ENCODE measurements at places on chromosomes 16 and 17.

DNA sequence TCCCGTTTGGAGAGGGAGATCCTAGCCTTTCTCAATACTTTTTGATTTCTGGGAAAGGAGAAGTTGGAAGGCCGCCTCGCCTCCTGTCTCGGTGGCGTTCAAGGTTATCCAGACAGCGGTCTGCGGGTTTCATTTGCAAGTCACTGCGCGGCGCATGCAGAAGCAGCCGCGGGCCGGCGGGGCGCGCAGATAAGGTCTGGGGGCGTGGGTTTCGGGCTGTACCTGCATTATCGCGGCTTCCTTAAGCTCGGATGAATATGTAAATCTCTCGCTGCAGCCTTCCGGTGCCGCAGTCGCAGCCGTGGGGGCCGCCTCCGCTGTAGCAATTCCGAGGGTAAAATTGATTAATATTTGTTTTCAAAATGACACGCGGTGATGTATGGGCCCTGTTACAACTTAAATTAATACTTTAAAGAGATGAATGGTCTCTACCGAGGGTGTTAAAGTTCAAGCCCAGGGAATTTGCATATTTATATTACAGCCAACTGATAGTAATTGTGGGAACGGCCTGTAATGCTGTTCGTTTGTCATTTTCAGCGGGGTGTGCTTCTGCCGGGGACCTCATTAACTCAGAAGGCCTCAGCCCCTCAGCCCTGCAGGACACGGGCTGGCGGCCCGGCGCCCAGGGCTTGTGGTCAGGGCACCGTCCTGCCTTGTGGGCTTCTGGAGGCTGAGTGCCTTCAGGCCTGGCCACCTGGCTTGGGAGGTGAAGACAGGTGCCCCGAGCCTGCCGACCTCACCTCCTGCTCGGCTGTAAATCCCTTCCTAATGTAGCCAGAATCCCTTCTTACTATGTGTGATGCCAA, 99.4 kb downstream of the CYLD start:
- DNase-seq: peak; percentile 31

DNA sequence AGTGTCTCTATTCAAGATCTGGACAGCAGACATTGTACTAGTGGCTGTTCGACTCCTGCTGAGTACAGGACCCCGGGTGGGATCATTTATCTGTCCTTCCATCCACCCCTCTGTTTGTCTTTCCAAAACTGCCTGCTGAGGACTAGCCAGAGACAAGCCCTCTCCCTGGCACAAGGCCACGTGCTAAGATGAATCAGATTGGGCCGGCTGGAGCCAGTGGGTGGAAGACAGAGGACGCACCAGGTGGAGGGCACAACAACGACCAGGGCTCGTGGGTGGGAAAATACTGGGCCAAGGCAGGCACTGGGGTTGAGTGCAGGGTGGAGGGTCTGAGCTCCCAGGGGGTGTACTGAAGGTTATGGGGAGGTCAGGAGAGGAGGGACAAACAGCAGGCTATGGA, 1.4 kb upstream of the CA7 start:
- no peak for DNase-seq

GRCh38 chr17:29732613-29733012, 109.9 kb upstream of the CORO6 start:
- no peak for DNase-seq

DNA sequence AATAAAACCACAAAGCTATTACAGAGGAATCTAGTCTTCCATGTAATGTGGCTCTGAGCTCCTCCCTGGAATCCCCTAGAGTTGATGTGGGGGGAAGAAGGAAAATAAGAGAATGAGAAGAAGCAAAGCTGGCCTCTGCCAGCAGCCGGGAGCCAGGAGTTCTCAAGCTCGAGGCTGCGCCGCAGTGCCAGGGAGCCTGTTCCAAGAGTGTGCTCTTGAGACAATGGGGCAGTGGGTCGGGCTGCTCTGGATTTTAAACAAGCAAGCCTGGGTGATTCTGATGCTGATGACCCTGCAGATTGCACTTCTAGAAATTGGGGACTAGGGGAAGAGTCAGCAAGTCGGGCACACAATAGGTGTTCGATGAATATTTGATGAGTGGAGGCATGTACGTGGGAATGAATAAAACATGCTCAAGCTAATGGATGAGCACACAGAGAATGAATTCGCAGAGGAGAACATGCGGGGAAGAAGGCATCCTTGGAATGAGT, 119.9 kb downstream of the CMIP start:
- DNase-seq: no peak

- DNase-seq: no peak
Measured at GRCh38 chr17:65334406-65334805, 197.2 kb downstream of the RGS9 start.

- DNase-seq: no peak
Measured at GRCh38 chr17:45575126-45575885, 84.8 kb upstream of the PLEKHM1 start.

DNA sequence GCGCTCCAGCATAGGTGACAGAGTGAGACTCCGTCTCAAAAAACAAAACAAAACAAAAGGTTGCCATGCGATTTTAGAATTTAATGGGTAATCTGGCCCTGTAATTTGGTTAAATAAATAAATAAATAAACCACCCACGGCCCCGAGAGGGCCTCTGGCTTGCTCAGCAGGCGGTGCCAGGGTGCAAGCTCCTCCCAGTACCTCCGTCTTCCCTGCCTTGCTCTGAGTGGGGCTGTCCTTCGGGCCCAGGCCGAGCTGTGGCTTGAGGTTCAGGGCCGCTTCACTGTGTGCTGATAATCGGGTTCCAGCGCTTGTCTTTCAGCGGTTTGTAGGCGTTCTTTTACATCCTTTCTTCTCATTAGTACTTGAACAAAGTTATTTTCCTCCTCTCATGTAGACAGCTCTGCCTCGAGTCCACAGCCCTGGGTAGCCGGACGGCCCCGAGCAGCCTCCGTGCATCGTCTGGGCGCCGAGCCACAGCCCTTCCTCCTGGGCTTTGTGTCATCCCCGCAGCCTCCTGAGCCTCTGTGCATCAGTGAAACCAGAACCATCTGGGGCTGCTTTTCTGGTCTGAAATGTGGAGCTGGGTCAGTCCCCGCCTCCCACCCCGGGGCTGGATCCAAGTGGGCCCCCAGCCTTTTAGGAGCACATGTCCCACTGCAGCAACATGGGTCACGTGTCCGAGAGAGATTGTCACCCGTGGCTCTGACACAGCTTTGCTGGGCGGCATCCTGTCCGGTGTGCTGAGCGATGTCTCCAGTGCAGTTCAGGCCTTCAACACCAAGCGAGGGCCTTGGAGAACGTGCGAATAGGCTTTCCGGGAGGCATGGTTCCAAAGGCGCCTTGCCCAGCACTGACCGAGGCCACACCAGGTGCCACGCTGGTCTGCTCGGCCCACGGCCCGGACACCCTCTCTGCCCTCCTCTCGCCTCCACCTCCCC, 157.4 kb upstream of the CHMP6 start:
- no peak for DNase-seq

DNA sequence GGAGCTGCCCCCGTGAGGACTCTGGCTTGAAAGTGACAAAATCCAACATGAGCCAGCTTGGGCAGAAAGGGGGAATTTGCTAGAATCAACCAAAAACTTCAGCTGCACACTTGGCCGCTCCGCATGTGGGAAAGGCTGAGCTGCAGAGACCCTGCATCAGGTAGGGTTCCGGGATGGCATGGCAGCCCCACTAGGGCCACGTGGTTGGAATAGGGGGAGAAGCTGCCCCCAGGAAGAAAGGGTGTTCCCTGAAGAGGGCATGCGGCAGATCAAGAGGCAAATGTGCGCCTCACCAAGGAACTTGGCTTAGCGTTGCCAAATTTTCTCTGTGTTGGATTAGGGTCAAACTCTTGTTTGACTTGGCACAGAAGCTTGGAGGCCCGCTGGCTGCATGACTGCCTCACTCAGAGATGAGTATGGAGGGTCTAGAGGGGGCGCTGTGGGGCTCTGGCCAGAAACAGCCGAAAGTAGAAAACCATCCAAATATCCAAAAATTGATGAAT, 29.2 kb upstream of the WFIKKN2 start:
- DNase-seq: no peak

- DNase-seq: no peak
Measured at GRCh38 chr17:73091770-73092522, 542 bp downstream of the SLC39A11 start.

GRCh38 chr16:70396246-70396904, 42.5 kb downstream of the ST3GAL2 start:
- no peak for DNase-seq

GRCh38 chr17:51672065-51672464, 411.7 kb downstream of the UTP18 start:
- DNase-seq: no peak

- no peak for DNase-seq
Measured at GRCh38 chr17:50686494-50687199, 21.1 kb downstream of the ANKRD40 start.

- DNase-seq: no peak
Measured at GRCh38 chr17:1710807-1711553, 803 bp upstream of the TLCD2 start.

DNA sequence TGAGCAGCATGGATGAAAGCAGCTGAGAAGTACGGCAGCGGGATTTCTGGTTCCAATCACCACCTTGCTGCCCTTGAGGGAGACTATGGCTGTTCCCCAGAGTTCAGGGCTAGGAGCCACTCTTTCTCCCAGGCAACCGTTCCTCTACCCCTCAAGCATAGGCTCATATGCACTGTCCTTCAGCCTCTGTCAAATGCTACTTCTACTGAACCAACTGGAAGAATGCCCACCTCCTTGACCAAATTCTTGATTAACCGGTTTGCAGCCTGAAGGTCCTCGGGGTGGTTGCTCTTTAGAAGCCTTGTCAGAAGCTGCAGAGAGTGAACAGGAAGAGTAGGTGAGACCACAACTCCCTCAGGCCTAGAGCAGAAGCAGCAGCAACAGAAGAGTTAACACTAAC, 23.8 kb downstream of the GGA2 start:
- DNase-seq: no peak

DNA sequence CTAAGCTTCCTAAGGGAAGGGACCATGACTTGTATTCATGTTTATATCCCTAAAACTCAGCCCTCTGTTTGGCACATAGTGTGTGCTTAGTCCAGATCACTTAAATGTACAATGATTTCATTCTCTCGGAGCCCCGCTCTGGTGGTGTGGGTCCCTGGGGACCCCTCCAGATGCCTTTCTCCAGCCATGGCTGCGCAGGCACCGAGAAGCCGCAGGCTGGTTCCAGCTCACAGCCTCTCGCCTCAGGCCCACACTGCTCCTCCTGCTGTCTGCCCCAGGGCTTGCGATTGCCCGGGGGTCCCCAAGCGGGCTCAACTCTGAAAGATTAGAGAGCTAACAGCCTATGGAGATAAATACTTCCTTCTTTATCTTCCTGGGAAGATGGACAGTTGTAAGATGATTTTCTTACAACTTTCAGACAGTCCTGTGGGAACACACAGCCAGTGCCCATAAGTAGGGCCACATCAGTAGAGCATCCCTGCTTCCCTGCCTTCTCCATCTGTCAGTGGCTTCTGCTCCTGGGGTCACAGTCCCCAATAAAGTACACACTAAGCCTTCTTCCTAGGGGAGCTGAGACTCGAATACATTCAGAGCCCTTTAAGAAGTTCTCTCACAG, 66.2 kb downstream of the CENPV start:
- DNase-seq: no peak

DNA sequence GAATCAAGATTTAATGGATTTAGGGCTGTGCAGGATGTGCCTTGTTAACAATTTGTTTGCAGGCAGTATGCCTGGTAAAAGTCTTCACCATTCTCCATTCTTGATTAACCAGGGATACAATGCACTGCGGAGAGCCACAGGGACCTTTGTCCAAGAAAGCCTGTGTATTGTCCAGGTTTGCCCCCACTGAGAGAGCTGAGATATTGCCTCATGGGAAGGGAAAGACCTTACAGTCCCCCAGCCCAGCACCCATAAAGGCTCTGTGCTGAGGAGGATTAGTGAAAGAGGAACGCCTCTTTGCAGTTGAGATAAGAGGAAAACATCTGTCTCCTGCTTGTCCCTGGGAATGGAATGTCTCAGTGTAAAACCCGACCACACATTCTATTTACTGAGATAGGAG, 2169.6 kb downstream of the TP53TG3F start:
- DNase-seq: no peak

- peak; percentile 12 for DNase-seq
Measured at GRCh38 chr17:48483471-48484131, 47.2 kb downstream of the HOXB1 start.

DNA sequence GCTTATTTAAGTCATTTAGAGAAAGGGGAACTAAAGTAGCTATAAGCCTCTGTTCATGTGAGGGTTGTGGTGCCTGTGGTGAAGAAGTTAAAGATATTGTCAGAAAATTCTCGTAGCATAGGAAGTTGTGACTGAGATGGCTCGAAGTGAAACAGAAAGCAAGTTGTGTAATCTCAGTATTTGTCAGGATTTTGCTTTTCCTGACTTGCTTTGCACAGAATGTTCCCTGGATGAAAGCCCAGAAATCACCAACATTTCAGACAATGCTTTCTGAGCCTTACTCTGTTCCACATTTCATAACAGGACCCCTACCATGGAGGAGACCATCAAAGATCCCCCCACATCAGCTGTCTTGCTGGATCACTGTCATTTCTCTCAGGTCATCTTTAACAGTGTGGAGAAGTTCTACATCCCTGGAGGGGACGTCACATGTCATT, 10.6 kb downstream of the CALCOCO2 start:
- DNase-seq: no peak

GRCh38 chr16:85574672-85575475, 38.2 kb upstream of the GSE1 start:
- no peak for DNase-seq

GRCh38 chr17:16417399-16417798, 2.0 kb downstream of the TRPV2 start:
- no peak for DNase-seq

GRCh38 chr16:87086575-87086974, 230.6 kb downstream of the C16orf95 start:
- DNase-seq: no peak

DNA sequence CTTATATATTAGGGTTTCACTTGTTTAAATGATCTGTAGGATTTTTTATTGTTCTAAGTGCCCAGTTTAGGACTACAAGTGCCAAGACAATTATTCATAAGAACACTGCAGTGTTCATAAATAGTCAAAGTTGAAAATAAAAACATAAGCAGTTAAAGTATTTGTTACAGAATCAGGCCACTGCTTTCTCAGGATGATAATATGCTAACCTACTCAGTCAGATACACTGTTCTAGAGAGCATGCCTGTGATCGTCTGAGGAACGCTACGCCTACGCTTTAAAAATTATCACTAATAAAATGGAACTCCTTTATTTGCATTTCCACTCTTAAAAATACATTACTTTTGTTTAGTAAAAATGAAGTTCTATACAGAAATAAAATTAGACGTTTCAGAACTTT, 37.4 kb upstream of the TRAP1 start:
- DNase-seq: no peak

DNA sequence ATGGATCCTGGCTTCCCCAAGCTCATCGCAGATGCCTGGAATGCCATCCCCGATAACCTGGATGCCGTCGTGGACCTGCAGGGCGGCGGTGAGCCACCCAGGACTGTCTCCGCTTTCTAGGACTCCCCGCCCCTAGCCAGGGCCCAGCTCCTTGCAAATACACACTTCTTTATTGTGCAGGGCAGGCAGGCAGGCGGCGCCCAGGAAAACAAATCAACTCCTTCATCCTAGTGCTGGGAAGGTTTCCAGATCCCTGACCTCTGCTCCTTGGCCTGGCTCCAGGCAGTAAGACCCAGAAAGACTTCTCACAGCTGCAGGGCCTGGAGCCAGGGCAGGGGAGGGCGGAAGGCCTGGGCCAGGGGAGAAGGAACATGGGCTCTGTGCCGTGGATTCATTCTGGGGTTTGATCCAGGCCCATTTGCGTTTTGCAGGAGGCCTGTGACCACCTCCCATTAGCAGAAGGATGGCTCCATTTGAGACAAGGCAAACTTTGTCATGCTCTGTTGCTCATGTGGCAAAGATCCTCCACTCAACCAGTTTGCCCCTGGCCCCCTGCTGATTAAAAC, 6.0 kb upstream of the LPCAT2 start:
- DNase-seq: no peak

Data from activated CD4-positive, alpha-beta T cell treated with anti-CD3 and anti-CD28 coated beads, Interleukin-2, amount 50 U/mL, for 4 hours (primary cell).